ENCODE measurements at places on chromosomes 1 and 21.

- DNase-seq, result no peak
Observed at GRCh38 chr1:202112859-202113689, 9.6 kb upstream of the GPR37L1 start.

- DNase-seq, result no peak
Observed at GRCh38 chr1:2103266-2103900, 53.2 kb downstream of the PRKCZ start.

- no peak for DNase-seq
Observed at GRCh38 chr1:154263465-154264332, 8.7 kb upstream of the HAX1 start.

DNA sequence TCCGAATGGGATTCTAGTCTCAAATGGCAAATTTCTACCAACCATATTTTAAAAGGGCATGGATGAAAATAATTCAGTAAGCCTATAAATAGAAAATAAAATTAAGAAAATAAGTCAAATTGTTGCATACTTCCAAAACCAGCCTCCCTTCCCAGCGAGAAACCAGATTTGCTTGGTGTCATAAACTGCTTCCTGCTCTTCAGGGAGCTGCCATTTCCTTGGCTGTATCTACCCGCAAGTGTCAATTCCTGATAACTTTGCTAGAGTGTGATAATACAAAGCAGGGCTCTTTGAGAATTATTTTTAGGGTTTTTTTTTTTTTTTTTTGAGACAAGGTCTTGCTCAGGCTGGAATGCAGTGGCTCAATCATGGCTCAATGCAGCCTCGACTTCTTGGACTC, 62.3 kb downstream of the S1PR1 start:
- no peak for DNase-seq

DNA sequence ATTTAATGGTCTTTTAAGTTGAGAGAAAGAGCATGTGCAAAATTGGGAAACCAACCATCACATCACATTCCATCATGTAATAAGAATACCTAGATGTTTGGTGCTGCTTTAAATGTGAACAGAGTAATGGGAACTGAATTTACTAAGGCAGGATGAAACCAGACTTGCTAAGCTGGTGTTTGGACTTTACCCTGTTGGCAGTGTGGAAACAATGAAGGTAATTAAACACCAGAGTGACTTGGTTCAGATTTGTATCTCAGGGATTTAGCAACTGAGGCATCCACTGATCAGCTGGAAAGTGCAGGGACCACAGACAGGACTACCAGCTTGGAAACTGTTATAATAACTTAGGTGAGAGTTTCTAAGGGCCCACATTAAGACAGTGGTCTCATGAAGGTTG, 263.4 kb downstream of the OLFM3 start:
- DNase-seq, result no peak

- no peak for DNase-seq
Observed at GRCh38 chr1:151779852-151780251, 10.4 kb downstream of the TDRKH start.

GRCh38 chr1:94250341-94250740, 13.0 kb upstream of the ARHGAP29 start:
- no peak for DNase-seq

GRCh38 chr1:157438613-157439012, 113.7 kb downstream of the FCRL5 start:
- DNase-seq, result no peak

GRCh38 chr1:161198194-161198896, 509 bp downstream of the ADAMTS4 start:
- no peak for DNase-seq

DNA sequence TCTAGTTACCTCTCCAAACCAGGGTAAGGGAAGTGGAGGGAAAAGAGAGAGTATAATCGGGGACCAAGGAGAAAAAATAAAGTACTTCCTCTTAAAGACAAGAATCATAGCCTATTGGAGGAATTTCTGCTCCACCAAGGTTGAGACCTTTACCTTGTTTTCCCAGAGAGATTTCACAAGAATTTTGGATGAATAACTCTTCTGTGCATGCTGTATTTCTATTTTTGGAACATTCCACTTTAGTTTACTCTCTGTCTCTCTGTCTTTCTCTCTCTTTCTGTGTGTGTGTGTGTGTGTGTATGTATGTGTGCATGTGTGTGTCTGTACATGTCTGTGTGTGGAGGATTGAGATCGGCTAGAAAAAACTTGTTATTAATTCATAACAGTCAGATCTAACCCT, 318.4 kb upstream of the RGS18 start:
- DNase-seq, result no peak

- no peak for DNase-seq
Observed at GRCh38 chr1:157104598-157105293, 5.1 kb upstream of the ETV3L start.

GRCh38 chr1:106798991-106799390, 257.5 kb upstream of the PRMT6 start:
- DNase-seq, result no peak

GRCh38 chr1:151947140-151947539, 37.8 kb upstream of the THEM4 start:
- DNase-seq, result no peak

GRCh38 chr1:29574871-29575270, 338.5 kb downstream of the PTPRU start:
- DNase-seq, result no peak

DNA sequence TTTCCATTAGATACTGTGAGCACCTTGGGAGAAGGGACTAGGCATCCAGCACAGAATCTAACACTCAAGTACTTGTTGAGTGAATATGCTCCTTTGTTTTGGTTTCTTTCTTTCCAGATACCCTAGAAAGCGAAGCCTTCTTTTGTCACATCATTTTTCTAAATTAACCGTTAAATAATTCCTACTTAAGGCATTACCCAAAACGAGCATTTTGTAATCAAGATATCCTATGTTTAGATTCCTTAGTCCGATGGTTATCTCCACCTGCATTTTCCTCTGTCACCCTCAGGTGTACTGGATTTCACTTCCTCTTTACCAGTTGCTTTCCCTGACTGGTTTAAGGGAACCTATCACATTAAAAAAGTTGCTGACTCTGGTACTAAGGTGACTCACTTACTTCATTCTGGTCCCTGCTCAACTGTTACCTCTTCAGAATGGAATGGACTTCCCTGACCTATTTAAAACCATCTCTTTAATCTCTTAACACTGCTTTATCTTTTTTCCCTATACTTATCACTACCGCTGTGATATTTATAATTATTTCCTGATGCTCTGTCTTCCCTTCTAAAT, 3.2 kb downstream of the B3GALNT2 start:
- no peak for DNase-seq

GRCh38 chr1:232259333-232259732, 370.6 kb downstream of the SIPA1L2 start:
- no peak for DNase-seq

DNA sequence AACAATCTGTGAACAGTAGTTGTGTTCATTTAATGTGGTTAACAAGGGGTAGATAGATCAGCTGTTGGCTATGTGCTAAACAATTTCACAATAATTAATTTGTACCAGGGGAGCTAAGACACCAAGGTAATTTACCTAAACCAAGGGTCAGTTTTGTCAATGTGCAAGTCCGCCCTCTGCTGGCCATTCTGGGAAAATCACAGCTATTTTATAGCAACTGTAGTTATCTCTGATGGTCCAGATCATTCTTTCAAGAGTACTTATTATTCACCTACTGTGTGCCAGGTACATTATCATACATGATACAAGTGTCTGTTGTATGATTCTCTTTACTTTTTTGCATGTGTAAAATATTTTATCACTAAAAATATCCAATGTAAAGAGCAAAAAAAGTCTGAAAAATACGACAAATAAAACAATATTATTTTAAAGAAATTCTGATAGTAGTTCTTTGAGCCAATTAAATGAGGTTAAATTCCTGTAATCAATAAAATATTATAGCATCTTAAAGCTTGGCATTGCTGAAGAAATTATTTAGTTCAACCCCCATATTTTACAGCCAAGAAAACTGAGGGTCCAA, 312.3 kb upstream of the FAM78B start:
- DNase-seq, result peak; percentile 16

DNA sequence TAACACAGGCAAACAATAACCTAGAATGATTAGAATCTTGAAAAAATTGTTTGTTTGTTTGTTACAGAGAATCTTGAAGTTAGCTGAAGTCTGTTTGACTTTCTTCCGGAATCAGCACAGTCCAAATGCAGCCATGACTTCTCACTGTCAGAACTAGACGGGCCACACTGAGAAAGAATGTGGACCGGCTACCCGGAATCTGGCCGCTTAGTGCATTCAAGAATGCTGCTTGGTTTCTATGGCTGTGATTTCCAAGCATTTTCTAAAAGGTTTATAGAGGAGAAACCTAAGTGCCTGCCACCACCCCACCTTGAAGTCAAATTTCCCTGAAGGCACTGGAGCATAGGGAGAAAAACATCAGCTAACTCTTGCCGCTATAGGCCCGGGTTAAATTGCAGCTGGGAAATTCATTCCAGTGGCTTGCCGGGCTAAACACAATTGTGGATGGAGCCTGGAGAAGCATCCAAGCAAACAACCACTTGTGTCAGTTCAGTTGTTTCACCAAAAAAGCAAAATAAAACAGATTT, 231.1 kb downstream of the DISC1 start:
- DNase-seq, result no peak

DNA sequence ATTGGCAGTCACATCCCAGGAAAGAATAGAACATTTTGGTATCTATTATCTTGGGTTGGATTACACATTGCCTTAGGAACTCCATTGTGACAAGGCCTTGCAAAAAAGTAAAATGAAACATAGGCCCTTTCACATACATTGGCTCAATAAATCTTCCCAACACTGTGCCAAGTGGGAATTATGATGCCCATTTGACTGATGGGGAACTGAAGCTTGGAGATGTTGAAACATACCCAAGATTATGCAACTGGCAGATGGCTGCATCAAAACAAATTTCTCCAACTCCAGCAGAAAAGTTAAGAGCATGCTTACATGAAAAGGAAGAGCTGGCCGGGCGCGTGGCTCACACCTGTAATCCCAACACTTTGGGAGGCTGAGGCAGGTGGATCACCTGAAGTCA, 26.9 kb downstream of the PLEKHO1 start:
- DNase-seq, result peak; percentile 83

- no peak for DNase-seq
Observed at GRCh38 chr1:222081859-222082258, 340.0 kb upstream of the DUSP10 start.

DNA sequence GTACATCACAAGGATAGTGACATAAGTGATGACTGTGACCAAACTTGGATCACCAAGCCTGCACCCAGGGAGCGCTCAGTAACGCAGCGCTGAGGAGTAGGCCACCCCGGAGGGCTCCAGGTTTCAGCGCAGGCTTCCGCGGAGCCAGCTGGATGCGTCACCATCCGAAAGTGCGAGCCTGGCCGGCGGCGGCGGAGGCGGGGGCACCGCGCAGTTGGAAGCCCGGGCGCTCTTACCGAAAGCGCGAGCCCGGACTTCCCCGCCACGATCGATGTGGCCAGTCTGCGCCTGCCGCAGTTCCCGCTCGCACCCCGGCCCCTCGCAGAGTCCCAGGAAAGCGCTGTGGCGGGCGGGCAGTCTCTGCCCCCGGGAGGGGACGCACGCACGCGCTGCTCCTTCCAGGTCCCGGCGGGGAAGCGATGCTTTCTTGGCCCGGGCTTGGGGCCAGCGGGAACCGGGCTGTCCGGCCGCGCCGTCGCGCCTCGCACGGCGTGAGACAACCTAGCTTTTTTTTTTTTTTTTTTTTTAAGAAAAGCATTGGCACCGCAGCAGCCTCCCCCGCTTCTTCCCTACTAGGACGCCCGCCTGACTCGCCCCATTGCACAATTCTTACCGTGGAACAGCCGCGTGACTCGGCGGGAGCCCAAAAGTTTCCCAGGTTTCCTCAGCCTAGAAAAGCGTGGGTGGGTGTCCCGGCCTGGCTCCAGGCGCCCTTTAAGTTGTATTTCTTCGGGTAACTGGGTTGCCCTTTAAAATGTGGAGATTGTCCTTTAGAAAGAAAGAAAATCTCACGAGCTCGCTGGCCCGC, 36.4 kb upstream of the JAK1 start:
- no peak for DNase-seq

- DNase-seq, result no peak
Observed at GRCh38 chr1:223311826-223312225, 52.1 kb downstream of the SUSD4 start.

- no peak for DNase-seq
Observed at GRCh38 chr1:239274242-239274830, 112.0 kb upstream of the CHRM3 start.

DNA sequence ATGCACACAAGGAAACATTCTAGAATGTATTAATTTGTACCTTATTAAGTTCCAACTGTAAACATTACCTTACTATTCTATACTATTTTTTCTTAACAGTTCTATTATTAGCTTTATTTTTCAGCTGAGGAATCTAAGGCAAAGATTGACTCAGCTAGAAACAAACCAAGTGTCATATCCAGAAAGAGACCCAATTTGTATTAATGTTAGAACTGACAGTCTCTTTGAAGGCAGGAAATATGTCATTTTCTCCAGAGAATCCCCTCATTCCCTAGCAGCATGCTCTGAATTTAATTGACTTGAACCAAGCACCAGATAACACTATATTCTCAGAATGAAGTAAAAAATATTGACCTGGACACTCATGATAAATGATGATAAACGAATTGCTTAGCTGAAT, 81.4 kb upstream of the PLPPR5 start:
- DNase-seq, result no peak

DNA sequence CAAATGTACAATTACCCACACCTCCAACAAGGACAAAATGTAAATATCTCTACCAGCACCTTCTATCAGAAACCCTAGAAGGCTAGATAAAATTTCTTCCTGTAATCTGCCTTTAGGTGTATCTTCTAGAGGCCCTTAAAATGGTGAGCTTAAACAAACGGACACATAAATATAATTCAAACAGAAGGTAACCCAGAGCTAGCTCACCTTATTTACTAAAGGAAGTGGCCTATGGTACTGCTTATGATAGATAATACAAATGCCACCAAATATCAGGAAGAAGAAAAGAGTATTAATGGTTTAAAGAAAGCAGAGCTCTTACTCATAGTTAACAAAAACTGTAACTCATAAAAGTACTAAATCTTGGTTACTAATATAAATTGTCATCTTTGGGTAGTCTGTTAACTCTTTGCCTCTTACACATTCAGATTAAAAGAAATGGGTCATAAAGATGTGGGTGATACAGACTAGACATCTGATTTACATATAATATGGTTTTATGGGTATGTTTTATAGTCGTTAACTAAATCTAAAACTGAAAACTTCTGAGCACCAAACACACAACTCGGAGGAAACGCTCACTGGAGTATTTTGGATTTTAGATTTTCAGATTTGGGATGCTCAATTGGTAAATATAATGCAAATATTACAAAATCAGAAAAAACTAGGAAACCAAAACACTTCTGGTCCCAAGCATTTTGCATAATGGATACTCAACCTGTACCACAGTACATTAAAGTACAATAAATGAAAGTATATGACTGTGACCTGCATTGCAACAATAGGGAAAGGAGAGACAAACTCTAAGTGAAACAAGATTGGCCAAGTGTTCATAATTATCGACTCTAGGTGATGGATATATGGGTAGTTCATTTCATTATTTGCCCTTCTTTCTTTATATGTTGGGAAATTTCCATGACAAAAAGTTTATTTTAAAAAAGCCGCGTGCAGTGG, 23.2 kb downstream of the TRIT1 start:
- DNase-seq, result no peak
